ENCODE measurements at places on chromosomes 3 and 15.

DNA sequence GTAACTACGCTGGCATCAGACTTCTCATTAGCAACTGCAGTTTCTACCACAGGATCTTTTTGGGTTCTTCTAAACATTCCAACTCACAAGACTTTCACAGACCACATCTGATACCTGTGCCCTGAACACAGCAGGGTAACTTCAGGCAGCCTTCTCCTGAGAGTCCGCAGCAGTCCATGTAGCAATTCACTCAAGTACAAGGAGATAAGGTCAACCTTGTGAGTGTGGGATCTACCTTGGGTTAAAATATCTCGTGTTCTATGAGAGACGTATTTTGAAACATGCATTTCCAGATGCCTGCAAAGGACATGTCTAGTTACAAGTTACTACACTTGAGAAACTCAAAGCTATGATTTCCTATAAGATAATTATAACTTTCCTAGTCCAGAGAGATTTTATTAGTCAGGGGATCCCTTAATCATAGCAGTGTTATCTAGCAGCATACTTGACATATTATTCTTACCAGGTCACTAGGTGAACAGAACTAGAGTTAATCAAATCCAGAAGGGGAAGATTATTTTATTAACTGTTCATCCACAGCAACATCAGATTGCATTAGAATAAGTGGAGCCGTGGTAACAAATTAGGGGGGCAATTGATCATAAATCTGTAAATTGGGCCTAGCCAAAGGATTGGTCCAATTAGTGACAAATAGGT, 66.4 kb downstream of the ASTE1 start:
- no peak for DNase-seq

GRCh38 chr3:95731753-95732152, 1082.6 kb upstream of the EPHA6 start:
- DNase-seq: no peak

DNA sequence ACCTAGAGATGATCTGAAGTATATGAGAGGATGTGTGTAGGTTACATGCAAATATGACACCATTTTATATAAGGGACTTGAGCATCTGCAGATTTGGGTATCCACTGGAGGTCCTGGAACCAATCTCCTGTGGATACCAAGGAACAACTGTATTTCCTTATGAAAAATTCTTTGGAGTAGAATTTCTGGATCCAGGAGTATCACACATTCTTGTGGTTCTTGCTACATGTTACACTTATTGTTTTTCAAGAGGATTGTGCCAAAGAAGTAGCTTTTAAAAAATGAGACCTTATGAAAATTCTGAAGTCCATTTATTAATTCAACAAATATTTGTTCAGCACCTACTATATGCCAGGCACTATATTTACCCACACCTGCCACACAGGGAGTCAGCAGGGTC, 15.7 kb upstream of the TBC1D23 start:
- no peak for DNase-seq

- DNase-seq: no peak
Observed at GRCh38 chr15:41695750-41696436, 35.7 kb downstream of the MGA start.

DNA sequence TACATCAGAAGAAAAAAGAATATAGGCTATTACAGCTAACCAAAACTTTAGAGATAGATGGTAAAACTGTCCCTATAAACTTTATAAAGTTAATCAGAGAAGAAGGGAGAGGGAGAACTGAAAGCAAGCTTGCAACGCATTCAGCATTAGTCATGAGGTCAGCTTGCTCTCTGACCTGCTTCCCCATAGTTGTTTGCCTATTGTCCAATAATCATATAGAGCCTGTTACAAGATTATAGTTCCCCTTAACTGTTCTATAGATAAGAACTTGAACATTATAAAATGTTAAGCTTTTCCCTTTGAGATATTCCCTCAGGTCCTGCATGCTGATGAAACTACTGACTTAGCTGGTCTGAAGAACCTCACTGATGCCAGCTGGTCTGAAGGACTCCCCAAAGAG, 74.5 kb downstream of the CPNE4 start:
- DNase-seq: no peak

DNA sequence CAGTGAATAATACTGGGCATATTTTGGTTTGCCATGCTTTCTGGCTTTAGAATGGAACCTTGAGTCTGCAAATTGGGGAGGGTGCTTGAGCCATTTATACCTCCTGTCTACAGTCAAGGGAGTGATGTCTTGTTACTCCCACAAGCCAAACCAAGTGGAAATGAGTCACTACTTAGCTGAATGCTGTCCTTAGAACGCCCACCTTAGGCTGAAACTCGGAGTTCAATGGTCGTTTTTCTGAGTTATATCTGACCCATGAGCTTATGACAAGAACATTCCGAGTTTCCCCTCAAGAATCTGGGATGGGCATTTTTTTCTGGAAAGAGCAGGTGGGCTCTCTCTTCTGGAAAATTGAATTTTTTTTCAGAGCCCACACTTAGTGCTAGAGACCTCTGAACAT, 17.4 kb upstream of the CLDN18 start:
- DNase-seq: no peak

DNA sequence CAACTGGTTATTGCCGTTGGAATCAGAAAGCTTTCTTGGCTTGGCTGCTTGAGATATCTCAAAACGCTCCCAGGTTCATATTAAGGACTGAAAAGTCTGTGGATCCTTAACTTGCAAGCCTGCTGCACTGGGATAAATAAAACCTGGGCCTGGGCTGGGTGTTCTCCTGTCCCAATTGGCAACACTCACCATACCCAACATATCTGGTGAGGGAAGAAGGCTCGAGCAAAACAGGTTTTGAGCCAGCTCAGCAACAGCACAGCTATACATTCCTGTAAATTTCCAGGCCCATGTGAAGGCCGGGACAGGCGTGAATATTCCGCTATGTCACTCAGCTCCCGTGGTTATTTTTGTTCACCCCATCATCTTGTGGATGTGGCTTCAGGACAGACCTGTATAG, 169.0 kb upstream of the BCL6 start:
- no peak for DNase-seq
